ENCODE measurements at places on chromosomes 12 and 14. TPM values are rescaled to one million over a fixed set of nuclear protein-coding genes. Genes with fewer than 3 reads are reported as not detected.

NDRG2 gene
- total RNA-seq: 86.2 TPM

TMTC2 gene
- 32.9 TPM for total RNA-seq

NKX2-1 gene
- not detected for total RNA-seq

RHOJ gene
- 20.0 TPM for total RNA-seq

CLEC1A gene
- 6.3 TPM for total RNA-seq

ETFBKMT gene
- total RNA-seq: 8.2 TPM

PAH gene
- total RNA-seq: 8.7 TPM

PLCZ1 gene
- total RNA-seq: not detected

NXPH4 gene
- total RNA-seq: 0.16 TPM

TRPV4 gene
- 6.0 TPM for total RNA-seq

HCAR1 gene
- 0.72 TPM for total RNA-seq

ITGB7 gene
- 14.5 TPM for total RNA-seq

MMP19 gene
- total RNA-seq: 8.8 TPM

SYNDIG1L gene
- total RNA-seq: 0.13 TPM

SLC25A21 gene
- total RNA-seq: 1.4 TPM

DNAI7 gene
- 5.3 TPM for total RNA-seq

AKAP6 gene
- 10.5 TPM for total RNA-seq

KLRK1 gene
- total RNA-seq: 5.2 TPM

C12orf56 gene
- total RNA-seq: 1.5 TPM

GUCY2C gene
- total RNA-seq: not detected

ZNF26 gene
- total RNA-seq: 16.4 TPM

LAG3 gene
- 1.3 TPM for total RNA-seq

PCED1B gene
- total RNA-seq: 9.2 TPM

LRRIQ1 gene
- total RNA-seq: 8.5 TPM

DHRS4L2 gene
- total RNA-seq: 20.7 TPM

INSM2 gene
- total RNA-seq: not detected

PLEKHA5 gene
- 52.9 TPM for total RNA-seq

ZC2HC1C gene
- total RNA-seq: 6.7 TPM

ALDH2 gene
- 178 TPM for total RNA-seq

EXOC3L4 gene
- total RNA-seq: 11.6 TPM

CD163L1 gene
- 7.0 TPM for total RNA-seq

MMP17 gene
- total RNA-seq: 3.2 TPM

EIF2S3B gene
- total RNA-seq: 1.5 TPM

CLEC4C gene
- not detected for total RNA-seq

SLC7A7 gene
- total RNA-seq: 26.6 TPM

KCNC2 gene
- total RNA-seq: not detected
